ENCODE measurements at places on chromosomes 1 and 21. TPM values are rescaled to one million over a fixed set of nuclear protein-coding genes. Genes with fewer than 3 reads are reported as not detected.

DNA sequence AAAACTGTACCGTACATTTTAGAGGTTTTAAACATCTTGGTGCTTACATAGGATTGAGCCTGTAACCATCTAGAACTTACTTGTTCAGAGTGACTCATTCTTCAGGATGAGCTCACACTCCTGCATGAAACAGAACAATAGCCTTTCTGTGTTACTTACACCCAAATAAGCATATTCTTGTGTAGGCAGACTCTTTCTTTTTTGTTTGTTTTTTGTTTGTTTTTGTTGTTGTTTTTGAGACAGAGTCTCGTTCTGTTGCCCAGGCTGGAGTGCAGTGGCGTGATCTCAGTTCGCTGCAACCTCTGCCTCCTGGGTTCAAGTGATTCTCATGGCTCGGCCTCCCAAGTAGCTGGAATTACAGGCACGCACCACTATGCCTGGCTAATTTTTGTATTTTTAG lies 3.8 kb upstream of the CA6 start:
- no peaks in the 10 kb centered on the region for H3K27me3 ChIP-seq
- no peak overlapping the region for H3K4me3 ChIP-seq
- H3K36me3 ChIP-seq: no peaks in the 10 kb centered on the region
- H3K4me1 ChIP-seq: peaks cover 7% of the 10 kb centered on the region
- H3K27ac ChIP-seq: no peak overlapping the region
- DNase-seq: no peak

GRCh38 chr1:154492115-154492514 lies 9.9 kb upstream of the TDRD10 start:
- H3K36me3 ChIP-seq: no peaks in the 10 kb centered on the region
- no peaks in the 10 kb centered on the region for H3K4me1 ChIP-seq
- no peak overlapping the region for H3K27ac ChIP-seq
- no peak for DNase-seq
- no peak overlapping the region for H3K4me3 ChIP-seq
- no peaks in the 10 kb centered on the region for H3K27me3 ChIP-seq

The CNIH3 gene
- total RNA-seq: 5.6 TPM

The RGL1 gene
- 2.4 TPM for total RNA-seq

The CLIC6 gene
- 1.3 TPM for total RNA-seq

GRCh38 chr21:40938611-40939010 lies 91.7 kb upstream of the DSCAM start:
- H3K27ac ChIP-seq: no peak overlapping the region
- no peak for DNase-seq
- no peaks in the 10 kb centered on the region for H3K4me1 ChIP-seq
- H3K4me3 ChIP-seq: no peak overlapping the region
- H3K36me3 ChIP-seq: no peaks in the 10 kb centered on the region

- no peaks in the 10 kb centered on the region for H3K4me1 ChIP-seq
- H3K27me3 ChIP-seq: no peaks in the 10 kb centered on the region
- H3K4me3 ChIP-seq: no peak overlapping the region
- no peaks in the 10 kb centered on the region for H3K36me3 ChIP-seq
- no peak overlapping the region for H3K27ac ChIP-seq
Measured at GRCh38 chr1:48200166-48200900, 22.2 kb upstream of the SLC5A9 start.
